ENCODE measurements at places on chromosomes 1 and 21.

- DNase-seq = no peak
These were observed 84.4 kb downstream of the CLEC20A start for GRCh38 chr1:178412400-178412770.

- DNase-seq = no peak
These were observed 107.3 kb downstream of the FNBP1L start for GRCh38 chr1:93554883-93555872.

DNA sequence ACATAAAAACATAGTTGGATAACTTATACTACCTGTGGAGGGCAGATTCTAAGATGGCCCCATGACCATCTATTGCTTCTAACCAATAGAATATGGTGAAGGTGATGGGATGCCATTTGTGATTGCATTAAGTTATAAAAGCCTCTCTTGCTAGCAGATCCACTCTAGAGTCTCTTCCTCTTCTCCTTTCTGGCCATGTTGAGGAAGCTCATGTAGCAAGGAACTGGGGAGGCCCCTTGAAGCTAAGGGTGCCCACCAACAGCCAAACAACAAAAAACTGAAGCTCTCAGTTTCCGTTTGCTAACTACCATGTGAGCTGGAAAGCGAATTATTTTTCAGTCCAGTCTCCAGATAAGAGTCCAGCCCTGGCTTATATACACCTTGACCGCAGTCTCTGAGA, 16.0 kb upstream of the AGO1 start:
- DNase-seq = no peak

- DNase-seq = no peak
These were observed 65.4 kb downstream of the VWA5B1 start for GRCh38 chr1:20355828-20356735.

DNA sequence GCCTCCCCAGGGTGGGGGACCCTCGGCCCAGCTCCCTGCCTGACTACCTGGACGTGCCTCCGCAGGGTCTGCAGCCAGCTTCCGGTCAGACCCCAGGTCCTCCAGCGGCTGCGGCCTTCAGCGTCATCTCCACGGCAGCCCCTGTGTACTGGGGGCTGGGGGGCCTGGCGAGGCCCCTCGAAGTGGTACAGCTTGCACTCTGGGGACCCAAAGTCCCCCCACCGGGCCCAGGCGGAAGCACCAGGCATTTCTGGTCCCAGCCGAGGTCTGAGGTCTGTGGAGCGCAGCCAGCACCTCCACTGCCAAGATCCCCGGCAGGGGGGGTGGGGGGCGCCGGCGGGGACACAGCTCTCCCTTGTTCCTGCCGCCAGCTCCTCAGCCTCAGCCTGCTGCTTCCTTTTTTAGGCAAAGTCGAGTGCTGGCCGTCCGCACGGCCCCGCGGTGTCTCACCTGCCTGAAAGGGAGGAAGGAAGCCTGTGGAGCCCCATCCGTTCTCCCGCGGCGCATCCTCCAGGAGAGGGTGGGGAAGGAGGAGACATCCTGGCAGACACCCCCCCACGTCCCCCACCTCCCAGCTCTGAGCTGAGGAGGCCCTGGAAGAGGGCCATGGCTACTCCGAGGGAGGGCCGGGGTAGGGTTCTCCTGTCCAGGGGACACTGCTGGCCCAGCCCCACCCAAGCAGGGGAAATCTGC, 1.2 kb upstream of the VWA1 start:
- peak; percentile 68 for DNase-seq

- no peak for DNase-seq
These were observed 73.3 kb upstream of the FMO3 start for GRCh38 chr1:171017426-171017825.

DNA sequence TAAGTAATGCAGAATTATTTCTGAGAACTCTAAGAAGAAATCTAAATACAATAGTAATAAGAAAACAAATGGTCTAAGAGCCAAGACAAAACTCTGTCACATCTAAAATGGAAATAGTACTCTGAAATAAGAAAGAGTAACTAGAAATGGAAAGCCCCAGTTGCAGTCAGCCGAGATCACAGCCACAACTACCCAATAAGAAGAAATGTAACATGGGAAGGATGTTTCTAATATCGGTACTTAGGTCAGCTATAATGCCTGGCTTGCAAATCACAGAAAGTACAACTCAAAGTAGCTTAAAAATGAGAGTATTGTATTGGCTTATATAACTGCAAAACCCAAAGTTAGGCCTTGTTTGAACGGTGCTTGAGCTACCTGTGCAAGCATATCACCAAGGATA, 58.6 kb upstream of the USP25 start:
- DNase-seq = no peak

DNA sequence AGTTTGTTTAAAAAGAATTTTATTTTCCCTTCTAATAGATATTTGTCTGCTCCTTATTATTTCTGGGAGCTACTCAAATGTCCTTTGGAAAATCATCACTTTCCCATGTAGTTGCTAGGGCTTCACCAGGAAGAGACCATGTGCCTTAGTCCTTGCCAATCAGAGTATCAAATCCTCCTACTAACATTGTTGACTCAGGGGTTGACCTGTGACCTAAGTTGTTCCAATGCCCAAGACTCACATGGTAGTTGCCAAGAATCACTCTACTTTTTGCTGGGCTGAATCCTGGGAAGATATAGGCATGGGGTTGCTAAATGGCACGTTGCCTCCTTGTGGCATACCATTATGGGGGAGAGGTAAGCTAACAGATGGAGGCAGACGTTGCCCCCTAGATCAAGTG, 58.2 kb upstream of the FOXD3 start:
- no peak for DNase-seq

DNA sequence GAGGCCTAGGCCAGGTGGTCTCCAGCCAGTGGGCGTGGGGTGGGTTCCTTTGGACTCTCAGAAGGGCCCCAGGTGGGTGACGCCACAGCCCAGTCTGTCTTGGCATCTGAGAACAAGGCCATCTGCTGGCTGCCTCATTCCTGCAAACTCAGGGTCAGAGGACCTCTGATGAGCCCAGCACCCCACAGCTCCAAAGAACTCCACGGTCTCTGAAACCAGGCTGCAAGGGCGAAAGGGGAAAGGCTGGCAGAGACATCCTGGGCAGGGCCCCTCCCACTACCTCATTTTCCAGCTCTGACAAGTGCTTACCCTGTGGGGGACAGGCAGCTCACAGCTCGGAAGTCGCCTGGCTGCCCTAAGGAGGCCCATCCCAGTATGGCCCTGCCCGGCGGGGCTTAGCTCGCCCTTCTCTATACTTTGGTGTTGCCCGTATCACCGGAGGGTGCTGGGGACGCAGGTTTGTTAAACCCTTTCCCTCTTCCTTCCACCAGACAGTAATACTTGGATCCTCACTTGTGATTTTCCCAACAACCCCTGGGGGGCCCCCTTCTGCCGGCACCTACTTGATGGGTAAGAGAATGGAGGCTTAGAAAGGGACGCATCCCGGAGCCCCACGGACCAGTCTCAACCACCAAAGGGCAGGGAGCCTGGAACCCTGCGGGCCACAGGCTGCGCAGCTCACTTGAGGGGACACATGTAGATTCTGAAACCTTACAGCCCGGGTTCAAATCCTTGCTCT, 10.9 kb upstream of the EDN2 start:
- no peak for DNase-seq

DNA sequence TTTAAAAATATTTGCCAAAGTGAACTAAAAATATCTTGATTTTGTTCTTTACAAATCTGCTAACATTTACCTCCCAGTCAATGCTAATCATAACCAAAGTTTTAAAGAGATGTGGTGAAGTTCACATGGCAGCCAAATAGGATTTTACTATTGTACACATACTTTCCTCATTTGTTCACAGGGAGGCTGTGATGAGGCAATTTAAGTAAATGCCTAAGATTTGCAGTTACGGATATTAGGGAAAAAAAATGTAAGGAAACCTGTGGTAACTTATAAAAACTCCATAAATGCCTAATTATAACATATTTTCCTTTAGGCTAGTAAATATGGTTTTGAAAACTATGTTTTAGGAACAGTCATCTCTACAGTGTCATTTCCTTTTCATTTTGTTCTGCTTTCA, 32.4 kb downstream of the RGS5 start:
- no peak for DNase-seq
